ENCODE measurements at places on chromosomes 12 and 14.

GRCh38 chr12:56998981-56999380 lies 7.4 kb downstream of the ZBTB39 start:
- DNase-seq = no peak

GRCh38 chr14:23450379-23450778 lies 14.9 kb upstream of the MYH7 start:
- DNase-seq = no peak

GRCh38 chr14:52086711-52087110 lies 17.9 kb upstream of the NID2 start:
- no peak for DNase-seq

- DNase-seq = no peak
Measured at GRCh38 chr14:74293606-74294005, 9.1 kb downstream of the ABCD4 start.

- DNase-seq = no peak
Measured at GRCh38 chr12:54040148-54040494, 7.3 kb downstream of the HOXC5 start.

GRCh38 chr12:128930606-128931005 lies 77.3 kb downstream of the GLT1D1 start:
- DNase-seq = no peak

- no peak for DNase-seq
Measured at GRCh38 chr12:6457220-6457945, 5.5 kb downstream of the TAPBPL start.

DNA sequence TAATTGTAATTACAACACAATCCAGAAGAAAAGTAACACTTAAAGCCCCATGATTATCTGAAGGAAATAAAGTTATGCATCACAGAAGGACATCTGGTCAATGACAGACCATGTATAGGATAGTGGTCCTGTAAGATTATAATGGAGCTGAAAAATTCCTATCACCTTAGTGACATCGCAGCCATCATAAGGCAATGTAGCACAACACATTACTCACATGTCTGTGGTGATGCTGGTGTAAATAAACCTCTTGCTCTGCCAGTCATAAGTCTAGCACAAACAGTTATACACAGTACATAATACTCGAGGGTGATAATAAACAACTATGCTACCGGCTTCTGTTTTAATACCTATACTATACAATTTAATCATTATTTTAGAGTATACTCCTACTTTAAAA lies 11.2 kb downstream of the ATG2B start:
- DNase-seq = no peak

- no peak for DNase-seq
Measured at GRCh38 chr14:40113671-40114070, 681.4 kb upstream of the FBXO33 start.

GRCh38 chr14:67551123-67551522 lies 18.0 kb downstream of the PLEKHH1 start:
- DNase-seq = no peak

All from GF-D8 (cell line).